ENCODE measurements at places on chromosomes 7 and 10. TPM values are rescaled to one million over a fixed set of nuclear protein-coding genes. Genes with fewer than 3 reads are reported as not detected.

Gene RNF148
- not detected for total RNA-seq

Gene RASSF4
- 1.5 TPM for total RNA-seq

Gene STEAP1
- 15.8 TPM for total RNA-seq

Gene HMX2
- total RNA-seq = 0.15 TPM

Gene TRPV6
- not detected for total RNA-seq

Measured in A549 treated with DMSO at 1 μM for 4 hours (cell line).